A549 treated with CpdA at 1 μM for 4 hours (cell line): ENCODE measurements at places on chromosomes 2 and 18. TPM values are rescaled to one million over a fixed set of nuclear protein-coding genes. Genes with fewer than 3 reads are reported as not detected.

The CHRNG gene
- not detected in 5 replicates for total RNA-seq

The DPP4 gene
- total RNA-seq = 0.33 to 0.76 TPM (median 0.59 TPM) in 5 replicates

The CRYBA2 gene
- total RNA-seq = 0.44 TPM in 1 of 5 replicates, not detected in the others

The AGXT gene
- 0.05 TPM in 1 of 5 replicates, not detected in the others for total RNA-seq

The PMS1 gene
- 7.5 to 9.1 TPM (median 7.9 TPM) in 5 replicates for total RNA-seq
